CD4-positive, alpha-beta T cell treated with Interleukin-15 for 4 hours (primary cell): ENCODE measurements at places on chromosomes 6 and 20.

DNA sequence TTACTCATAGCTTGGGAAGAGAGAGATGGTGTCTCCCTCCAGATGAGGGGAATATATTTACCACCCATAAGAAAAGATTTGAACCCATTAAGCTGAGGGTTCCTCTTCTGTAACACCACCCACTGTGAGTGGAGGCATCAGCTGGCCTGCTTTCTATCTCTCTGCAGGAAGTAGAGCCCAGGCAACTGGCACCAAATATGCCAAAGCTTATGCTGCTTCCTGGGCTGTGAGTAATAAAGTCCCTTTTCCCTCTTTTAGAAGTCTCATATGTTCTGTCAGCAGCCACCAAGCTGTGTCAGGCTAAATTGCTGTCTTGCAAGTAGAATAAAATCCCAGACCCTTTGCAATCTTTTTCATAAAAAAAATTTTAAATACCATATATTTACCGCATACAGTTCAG lies 241.4 kb downstream of the LAMA2 start:
- no peak for DNase-seq

- DNase-seq: no peak
Observed at GRCh38 chr6:144909753-144910285, 624.7 kb downstream of the UTRN start.

DNA sequence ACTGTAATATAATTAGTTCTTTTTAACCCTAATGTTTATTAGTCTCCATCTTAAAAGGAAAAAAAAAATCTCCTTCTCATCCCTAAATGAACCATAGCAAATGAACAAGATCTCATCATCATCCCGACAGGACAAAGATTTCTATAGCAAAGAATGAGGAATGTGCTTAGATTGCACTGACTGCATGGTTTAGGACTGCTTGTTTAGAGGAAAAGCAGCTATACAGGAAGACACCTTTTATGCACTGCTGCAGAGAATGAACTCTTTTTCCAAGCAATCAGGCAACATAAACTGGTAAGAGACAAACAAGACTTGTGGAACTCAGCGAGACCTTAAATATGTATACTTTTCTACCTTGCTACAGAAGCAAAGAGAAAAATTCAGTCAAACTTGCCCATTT lies 26.8 kb downstream of the CSNK2A1 start:
- no peak for DNase-seq

GRCh38 chr6:79230149-79230548 lies 4.3 kb downstream of the HMGN3 start:
- DNase-seq: no peak

- no peak for DNase-seq
Observed at GRCh38 chr6:40543776-40544175, 43.4 kb downstream of the LRFN2 start.

GRCh38 chr6:28980137-28980851 lies 24.8 kb downstream of the ZNF311 start:
- no peak for DNase-seq

DNA sequence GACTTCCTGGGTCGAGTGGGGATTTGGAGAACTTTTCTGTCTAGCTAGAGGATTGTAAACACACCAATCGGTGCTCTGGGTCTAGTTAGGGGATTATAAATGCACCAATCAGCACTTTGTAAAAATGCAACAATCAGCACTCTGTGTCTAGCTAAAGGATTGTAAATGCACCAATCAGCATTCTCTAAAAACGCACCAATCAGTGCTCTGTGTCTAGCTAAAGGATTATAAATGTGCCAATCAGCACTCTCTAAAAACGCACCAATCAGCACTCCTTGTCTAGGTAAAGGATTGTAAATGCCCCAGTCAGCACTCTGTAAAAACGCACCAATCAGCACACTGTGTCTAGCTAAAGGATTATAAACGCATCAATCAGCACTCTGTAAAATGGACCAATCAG lies 209.0 kb upstream of the SLC35B3 start:
- no peak for DNase-seq

GRCh38 chr20:24948939-24949679 lies at the start of gene CST7:
Gene CST7, plus strand, starts transcription at chr20:24949269. Its CDS starts 237 bp downstream, at chr20:24949506.
- peak; percentile 84 for DNase-seq

- DNase-seq: no peak
Observed at GRCh38 chr20:32649697-32650400, 23.9 kb downstream of the C20orf203 start.

- DNase-seq: no peak
Observed at GRCh38 chr6:150233843-150234269, 91.0 kb downstream of the PPP1R14C start.

DNA sequence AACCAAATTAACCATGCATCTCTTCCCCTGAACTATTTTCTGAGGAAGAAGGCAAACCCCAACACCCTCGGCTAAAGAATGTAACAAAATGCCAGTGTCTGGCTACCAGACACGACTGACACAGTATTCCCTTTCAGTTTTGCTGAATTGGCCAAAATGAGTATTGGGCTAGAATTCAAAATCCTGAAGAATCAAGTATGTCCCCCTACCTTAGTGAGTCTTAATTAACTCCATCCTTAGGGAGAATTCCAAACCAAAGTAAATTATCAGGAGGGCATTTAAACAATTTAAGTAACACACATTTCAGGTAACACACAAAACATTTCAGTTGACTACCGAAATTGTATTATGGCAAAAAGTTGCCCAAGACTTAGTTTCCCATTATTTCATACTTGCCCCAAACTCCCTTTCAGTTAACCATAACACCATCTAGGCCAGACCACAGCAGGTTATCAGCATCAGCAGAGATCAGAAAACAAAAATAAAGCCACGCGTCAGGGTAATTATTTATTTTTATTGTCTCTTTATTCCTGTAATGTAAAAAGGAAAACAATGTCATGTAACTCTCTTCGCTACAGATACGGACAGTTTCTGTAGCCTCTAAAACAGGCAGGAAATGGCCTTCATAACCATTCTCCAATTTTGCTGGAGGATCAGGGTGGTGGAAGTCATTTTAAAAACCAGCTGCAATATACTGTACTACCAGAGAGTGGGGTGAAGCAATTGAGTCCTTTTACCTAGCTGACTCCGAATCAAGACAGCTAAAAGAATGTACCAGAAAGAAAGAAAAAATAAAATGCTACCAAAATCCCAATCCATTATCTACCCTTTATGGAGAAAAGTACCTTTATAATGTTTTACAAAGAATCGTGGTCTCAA lies 1.9 kb downstream of the SNX5 start:
- peak; percentile 42 for DNase-seq

DNA sequence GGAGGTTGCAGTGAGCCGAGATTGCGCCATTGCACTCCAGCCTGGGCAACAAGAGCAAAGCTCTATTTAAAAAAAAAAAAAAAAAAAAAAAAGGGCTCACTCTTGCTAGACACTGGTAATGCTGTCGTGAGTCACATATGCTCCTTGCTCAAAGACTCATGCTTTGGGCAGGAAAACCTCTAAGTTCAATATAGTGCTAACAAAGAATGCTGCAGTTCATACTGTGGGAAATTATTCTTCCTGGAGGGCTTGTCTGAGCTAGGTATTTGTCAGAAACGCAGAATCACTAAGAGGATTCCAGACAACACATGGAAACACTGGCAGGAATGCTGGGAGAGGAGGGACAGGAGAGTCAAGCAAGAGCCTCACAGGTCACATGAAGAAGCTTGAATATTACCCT lies 2.3 kb upstream of the LYRM2 start:
- DNase-seq: no peak

GRCh38 chr20:49905415-49906091 lies 9.8 kb downstream of the SPATA2 start:
- DNase-seq: no peak

DNA sequence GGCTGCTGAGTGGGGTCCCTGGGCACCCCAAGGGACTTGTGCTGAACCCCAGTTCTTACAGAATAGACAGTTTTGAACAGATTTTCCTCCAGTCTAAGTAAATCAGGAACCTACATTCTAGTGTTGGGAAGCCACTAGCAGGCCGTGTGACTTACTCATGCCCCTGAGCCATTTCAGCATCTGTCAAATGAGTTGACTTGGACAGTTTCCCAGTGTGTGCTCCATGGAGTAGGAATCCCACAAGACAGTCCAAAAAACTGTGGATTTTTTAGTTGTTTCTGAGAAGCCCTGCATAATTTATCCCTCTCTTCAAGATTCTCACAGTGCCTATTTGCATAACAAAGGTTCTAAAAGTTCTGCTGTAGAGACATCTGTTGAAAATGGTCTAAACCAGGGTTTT lies 2.1 kb downstream of the GABRR2 start:
- DNase-seq: no peak

DNA sequence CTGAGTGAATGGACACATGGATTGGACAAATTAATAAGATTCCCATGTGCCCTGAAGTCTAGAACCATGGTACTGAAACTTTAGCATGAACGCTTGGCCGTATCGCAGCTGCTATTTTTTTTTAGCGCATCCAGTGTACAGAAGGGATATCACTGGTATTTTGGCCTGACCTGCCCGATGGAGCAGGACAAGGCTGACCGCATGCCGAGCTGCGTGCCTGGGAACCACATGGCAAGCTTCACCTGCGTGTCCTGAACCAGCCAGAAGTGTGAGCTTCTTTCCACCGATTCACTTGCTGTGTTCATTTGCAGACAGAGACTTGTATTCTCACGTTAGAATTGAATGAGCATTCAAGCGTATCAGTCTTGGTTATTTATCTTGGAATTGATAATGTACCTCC lies 145.7 kb downstream of the CDH4 start:
- no peak for DNase-seq

DNA sequence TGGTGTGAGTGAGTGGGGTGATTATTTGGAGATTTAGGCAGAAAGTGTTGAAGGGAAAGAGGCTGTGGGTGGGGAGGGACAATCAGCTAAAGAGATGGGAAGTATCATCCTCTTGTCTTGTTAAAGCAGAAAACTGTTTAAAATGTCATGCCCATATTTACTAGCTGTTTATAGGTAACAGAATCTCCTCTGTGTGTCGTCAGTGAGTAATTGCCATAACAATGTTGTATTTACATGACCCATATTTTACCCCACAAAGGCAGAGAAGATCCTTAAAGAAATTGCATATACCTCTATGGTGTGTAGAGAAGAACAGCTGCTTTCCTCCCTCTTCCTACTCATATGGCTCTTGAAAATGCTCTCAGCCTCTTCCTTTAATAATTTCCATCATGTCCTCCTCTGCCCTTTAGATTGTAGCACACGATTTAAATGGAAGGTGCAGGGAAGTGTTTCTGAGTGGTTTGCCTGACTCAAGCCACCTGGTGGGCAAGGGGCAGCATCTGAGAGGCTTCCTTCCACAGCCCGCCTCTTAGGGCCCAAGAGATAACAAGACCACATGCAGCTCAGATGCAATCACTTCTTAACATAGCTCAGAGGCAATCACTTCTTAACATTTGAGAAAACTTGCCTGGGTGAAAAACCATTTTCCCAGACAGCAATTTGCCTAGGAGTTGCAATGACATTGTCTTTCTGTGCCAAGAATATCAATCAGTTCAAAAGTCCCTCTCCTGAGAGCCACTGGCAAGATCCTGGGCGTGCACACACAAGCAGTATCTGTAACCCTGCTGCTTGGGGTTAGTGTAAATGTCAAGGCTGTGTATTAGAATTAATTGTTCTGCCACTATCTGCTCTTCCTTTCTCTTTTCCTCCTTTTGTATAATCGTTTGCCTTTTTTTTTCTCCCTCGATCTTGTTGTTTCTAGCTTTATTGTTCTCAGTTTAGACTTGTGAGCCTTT lies 44.1 kb upstream of the EDN1 start:
- DNase-seq: no peak

DNA sequence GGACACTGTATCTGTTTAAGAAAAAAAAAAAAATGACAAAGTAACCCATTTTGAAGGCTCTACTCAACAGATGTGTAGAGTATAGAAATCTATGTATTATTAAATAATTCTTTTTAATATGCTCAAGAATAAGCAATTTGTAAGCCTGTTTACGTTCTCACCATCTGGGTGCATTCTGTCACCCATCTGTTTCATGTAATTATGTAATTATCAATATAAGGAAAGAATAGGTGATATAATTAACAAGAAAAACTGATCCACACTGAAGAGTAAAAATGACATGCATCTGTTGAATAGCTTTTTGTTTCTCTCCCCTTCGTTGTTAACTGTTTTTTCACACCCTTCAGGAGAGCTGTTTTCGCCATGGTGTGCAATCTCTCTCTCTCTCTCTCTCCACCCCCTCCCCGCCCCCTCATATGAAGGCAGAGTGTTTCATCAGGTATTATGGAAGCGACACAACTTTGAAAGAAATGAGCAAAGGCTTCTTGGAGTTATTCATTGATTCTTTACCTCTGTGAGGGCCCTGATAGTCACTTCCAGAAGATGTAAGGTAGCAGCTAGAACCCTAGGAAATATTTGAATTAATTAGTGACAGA lies 154.3 kb upstream of the INSM1 start:
- DNase-seq: no peak

DNA sequence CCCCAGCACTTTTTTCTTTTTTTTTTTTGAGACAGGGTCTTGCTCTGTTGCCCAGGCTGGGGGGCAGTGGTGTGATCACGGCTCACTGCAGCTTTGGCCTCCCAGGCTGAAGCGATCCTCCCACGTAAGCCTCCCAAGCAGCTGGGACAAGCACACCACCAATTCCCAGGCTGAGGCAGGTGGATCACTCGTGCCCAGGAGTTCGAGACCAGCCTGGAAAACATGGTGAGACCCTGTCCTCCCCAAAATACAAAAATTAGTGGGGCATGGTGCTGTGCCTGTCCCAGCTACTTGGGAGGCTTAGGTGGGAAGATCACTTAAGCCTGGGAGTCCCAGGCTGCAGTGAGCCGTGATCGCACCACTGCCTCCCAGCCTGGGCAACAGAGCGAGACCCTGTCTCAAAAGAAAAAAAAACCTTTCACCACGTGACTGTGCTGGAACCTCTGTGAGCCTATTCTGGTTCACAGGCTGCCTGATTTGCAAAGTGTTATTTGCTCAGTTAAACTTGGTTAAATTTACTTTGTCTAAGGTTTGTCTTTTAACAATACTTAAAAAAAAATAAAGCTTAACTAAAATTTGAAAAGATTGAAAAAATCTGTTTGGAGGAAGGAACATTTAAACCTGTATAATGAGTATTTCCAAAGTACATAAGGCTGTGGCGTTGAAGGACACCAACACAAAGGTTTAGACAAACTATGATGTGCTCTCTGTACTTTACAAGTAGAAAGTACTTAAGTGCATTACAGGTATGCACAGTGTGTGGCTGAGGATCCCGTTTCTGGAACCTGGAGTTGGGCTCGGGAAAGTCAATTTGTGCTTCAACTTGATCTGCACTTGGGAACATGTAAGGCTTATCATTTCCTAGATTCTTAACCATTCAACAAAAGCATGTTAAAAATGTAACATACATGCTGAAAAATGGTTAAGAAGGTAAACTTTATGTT lies 55.0 kb downstream of the PPP1R3G start:
- no peak for DNase-seq

DNA sequence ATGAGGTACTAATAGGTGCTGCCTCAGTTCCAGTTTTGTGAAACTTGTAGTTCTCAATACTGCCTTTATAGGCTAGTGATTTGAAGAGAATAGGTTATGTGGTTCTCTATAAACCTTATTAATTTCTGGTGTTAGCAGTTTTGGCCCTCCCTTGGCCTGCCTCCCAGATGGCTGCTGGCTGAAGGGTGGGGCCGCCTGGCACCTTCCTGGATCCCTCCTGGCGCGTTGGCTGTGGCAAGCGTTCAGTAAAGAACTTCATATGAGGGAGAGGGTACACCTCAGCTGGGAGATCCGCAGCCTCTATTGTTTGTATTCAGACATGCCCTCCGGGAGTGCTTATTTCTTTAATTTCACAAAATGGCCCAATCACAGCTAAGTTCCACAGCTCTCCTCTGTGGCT lies 51.9 kb downstream of the FAM120B start:
- no peak for DNase-seq

- DNase-seq: no peak
Observed at GRCh38 chr6:21873562-21873961, 280.0 kb downstream of the SOX4 start.
